Spleen (tissue), 13 donors: ENCODE measurements at places on chromosomes 1 and 21. TPM values are rescaled to one million over a fixed set of nuclear protein-coding genes. Genes with fewer than 3 reads are reported as not detected.
A peak's percentile ranks its signal among the peaks of the same experiment; 100 is the strongest.

DNA sequence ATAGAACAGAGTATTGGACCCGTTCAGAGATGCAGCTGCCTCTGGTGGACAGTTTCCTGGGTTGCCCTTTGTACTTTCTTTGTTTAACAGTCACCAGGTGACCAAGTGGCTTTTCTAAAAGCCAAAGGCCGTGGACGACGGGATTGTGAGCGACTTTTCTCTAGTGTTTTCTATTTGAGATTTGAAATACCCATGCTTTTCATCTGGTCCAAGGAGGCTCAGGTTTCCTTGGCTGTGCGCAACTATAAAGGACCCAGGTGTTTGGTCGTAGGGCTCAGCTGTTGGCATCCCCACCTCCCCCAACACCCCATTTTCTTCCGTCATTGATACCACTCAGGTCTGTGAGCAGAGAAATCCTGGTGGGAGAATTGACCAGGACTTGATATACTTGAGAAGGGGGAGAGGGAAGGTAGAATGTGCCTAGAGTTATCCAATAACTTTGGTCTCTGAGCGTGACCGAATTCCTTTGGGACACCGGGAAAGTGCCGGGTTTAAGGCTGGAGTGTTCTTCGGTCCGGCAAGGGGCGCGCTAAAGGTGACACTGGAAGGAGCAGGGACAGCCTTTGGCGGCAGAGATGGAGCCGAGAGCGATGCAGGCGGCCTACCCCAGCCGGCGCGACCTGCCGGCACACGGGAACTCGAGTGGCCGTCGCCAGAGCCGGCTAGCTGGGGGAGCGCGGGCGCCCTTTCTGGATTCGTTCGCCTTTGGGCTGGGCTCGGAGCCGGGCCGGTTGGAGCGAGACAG is 83.4 kb upstream of the BMP8A start:
- no peak for DNase-seq

GRCh38 chr1:195236991-195237889 is 1371.0 kb downstream of the KCNT2 start:
- DNase-seq: peak; percentile 59

GRCh38 chr21:46641656-46642055 is 6.2 kb downstream of the PRMT2 start:
- no peak for DNase-seq

GRCh38 chr1:240171907-240172306 is 80.2 kb downstream of the FMN2 start:
- no peak for DNase-seq

DNA sequence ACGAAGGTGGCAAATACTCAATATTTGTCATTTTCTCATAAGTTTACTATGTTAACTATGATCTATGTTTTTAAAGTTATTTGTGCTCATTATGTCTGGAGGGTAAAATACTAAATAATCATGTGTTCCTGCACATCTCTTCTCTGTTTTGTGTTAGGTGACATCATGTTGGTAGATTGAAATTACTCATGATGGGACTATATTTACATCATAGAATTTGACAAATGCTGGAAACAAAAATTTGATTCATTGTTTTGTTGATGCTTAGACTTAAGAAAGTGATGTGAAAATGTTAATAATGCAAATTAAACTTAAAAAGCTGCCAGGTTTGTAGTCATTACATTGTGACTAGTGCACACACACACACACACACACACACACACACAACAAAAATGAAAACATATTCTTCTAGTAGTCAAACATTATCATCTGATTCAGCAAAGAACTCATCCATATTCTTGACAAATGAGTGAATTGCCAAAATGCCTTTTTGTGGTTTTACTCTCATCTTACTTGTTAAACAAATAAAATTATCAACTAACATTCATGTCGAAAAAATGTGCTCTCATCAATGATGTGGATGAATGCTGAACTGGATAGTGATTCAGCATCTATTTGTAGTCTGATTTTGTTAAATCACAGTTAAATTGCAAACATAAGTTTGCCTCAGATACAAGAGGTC is 870.7 kb downstream of the BRINP3 start:
- no peak for DNase-seq

GRCh38 chr1:110672001-110672752 is 2.6 kb downstream of the KCNA3 start:
- DNase-seq: no peak

DNA sequence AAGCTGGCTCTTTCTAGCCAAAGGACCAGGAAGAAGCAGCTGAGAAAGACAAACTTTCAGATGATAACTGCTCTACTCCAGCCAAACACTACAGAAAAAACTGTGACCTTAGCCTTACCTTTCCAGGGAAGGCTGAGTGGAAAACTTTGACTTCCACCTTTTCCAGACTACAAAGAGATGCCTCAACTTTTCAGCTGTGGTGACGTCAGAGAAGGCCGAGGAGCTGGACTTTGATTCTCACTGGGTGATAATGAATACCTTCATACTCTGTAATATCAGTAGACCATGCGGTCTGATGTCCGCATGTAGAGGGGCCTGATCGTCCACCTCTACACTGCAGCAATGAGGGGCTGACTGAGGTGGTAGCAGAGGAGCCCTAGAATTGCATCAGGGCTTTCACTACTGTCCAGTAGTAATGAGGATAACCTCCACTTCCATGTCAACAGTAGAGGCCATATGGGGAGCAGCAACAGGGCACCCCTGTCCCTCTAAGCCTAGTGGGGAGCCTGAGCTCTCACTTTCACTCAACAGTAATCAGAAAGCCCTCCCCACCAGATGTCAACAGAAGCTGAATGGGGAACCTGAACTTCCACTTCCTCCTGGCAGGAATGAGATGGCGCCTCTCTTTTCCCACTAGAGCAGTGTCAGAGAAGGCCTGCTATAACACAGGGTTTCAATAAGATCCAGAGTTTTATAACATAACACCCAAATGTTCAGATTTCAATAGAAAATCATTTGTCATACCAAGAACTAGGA is 28.4 kb upstream of the PADI1 start:
- no peak for DNase-seq

DNA sequence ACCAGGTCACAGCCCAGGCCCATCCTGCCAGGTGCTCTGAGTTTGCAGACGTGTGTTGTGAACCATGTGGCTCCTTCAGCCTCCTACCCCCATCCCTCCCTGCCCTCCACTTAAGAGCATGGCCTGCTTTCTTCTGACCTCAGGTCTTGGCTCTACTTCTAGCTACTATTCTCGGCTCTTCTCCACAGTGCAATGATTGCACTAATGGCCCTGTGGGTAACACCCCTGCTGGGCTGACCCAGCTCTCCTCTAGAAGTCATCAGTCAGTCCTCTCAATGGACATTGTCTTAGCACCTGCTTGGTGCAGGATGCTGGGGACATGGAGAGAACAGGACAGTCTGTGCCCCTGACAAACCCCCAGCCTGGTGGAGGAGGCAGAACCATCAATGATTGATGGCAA is 22.2 kb upstream of the IFFO2 start:
- no peak for DNase-seq

- no peak for DNase-seq
Observed at GRCh38 chr1:20255666-20256065, 35.0 kb upstream of the VWA5B1 start.

DNA sequence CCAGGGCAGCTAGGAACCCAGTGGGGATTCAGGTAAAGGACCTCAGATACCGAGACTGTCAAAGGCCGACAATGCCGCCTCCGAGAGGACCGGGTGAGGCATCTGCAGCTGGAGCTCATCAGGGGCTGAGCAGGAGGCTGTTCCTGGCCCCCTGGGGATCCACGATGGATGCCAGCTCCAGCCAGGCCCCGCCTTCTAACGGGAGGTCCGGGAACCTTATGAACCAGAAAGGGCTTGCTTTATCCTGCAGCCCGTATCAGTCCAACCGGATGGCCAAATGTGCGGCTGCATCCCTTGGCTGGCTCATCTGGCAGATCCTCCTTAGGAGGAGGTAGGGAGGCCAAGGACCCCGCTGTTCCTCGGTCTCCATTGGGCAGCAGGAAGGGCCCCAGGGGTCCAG is 32.0 kb downstream of the SLC45A1 start:
- DNase-seq: no peak

DNA sequence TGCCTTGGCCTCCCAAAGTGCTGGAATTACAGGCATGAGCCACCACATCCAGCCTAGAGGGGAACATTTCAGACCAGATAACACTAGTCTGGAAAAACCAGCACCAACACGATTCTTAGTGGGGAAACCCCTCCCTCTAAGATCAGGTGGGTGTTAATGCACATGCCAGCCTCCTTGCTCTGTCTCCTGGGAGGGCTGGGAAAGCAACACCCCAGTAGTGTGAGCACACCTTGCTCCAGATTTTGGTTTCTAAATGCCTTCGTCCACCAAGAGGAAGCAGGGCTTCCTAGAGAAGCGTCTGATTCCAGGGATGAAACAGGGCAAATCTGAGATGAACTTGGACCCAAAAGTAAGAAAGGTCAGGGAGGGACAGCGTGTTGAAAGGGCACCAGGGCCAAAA is 2.2 kb upstream of the KRTAP10-4 start:
- DNase-seq: peak; percentile 7

DNA sequence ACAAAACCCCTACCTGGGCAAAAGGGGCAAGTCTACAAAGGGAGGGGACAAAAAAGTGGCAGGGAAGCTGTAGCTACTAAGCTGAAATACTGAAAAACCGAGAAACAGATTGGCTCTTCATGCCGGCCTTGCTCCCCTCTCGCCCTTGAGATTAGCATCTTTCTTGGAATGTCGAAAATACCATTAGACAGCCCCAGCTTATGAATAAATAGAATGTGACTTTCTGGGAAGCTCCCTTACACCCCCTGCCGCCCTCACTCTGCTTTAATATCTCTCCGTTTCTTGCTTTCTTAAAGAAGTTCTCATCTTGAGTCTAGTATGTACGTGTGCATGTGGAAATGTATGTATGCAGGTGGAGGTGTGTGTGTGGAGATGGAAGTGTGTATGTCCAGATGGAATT is 14.1 kb downstream of the TRAF3IP3 start:
- no peak for DNase-seq

- DNase-seq: no peak
Observed at GRCh38 chr1:238985312-238985711, 401.1 kb upstream of the CHRM3 start.

The C8B gene
- not detected for total RNA-seq

The VSIG8 gene
- total RNA-seq: not detected

The YBX1 gene
- 394 TPM for total RNA-seq

The DNAJC28 gene
- 4.6 TPM for total RNA-seq

The CD34 gene
- total RNA-seq: 31.5 TPM

The NGF gene
- 2.0 TPM for total RNA-seq

The ATAD3C gene
- 0.47 TPM for total RNA-seq

The MMEL1 gene
- total RNA-seq: not detected

The CFHR5 gene
- total RNA-seq: not detected

The HES3 gene
- not detected for total RNA-seq

The PPFIA4 gene
- 6.5 TPM for total RNA-seq

The SIK1 gene
- total RNA-seq: 23.0 TPM

The OR2L5 gene
- total RNA-seq: 0.29 TPM
